ENCODE measurements at places on chromosomes 2 and 18.

DNA sequence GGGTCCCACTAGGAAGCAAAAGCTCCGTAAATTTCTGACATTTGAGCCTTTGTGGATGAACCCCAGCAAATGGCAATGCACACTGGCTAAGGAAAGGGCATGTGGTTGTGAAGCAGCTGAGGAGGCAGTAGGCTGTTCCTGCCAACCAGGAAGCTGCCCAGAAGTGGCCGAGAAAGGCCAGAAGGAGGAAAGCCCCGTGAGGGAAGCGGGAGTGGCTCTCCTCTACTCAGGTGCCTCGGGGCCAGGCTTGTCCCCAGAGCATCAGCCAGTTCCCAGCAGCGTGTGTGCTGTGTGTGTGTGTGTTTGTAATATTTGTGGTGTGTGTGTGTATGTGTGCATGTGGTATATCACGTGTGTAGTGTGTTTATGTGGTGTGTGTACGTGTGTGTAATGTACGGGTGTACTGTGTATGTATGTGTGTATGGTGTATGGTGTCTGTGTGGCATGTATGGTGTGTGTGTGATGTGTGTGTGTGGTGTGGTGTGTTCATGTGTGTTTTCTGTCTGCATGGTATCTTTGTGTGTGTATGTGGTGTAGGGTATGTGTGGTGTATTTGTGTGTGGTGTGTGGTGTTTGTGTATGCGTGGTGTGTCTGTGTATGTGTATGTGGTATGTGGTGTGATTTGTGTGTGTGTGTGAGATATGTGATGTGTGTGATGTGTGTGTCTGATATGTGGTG, 90.6 kb downstream of the APOB start:
- no peak for DNase-seq

- no peak for DNase-seq
Measured at GRCh38 chr2:57368190-57368589, 678.4 kb upstream of the VRK2 start.

DNA sequence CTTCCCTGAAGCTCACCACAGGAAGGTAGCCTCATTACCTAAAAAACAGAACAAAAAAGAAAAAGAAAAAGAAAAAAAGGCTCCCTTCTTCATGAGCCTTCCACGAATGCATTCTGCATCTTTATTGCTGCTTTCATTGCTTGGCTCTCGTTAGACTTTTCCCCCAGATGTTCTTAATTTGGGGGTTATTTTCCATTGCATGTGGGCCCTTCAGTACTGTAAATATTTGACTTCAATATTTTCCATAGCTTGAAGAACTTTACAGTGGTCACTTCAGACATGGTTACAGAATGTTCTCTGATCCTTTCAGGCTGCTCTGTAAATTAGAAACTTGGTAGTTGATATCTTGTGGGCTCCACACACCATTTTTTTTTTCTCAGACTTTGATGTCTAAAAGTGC, 65.6 kb upstream of the COPS8 start:
- no peak for DNase-seq

- no peak for DNase-seq
Measured at GRCh38 chr2:219309278-219309677, at the start of gene PTPRN. Gene PTPRN, minus strand, starts transcription at chr2:219309401. Its CDS starts 69 bp downstream, at chr2:219309332.

GRCh38 chr2:32450851-32451250, 94.0 kb downstream of the BIRC6 start:
- DNase-seq: no peak

DNA sequence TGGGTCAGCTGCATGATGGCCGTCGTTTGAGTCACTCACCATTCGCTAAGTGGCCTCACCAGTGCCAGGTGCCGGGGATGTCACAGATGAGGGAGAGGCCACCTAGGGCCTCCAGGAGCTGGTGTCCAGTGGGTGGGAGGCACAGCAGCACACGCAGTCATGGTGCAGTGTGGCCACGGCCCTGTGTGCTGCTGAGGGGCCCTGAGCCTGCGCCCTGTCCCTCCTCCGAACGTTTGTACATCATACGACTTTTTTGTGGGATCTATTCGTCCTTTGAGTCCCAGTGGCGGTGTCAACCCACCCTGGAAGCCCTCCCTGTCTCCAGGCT, 30.1 kb upstream of the ODC1 start:
- DNase-seq: no peak

GRCh38 chr2:157868993-157869392, 7.1 kb downstream of the ACVR1 start:
- DNase-seq: peak; percentile 41

- peak; percentile 77 for DNase-seq
Measured at GRCh38 chr2:190781604-190782198, 98.9 kb upstream of the GLS start.

DNA sequence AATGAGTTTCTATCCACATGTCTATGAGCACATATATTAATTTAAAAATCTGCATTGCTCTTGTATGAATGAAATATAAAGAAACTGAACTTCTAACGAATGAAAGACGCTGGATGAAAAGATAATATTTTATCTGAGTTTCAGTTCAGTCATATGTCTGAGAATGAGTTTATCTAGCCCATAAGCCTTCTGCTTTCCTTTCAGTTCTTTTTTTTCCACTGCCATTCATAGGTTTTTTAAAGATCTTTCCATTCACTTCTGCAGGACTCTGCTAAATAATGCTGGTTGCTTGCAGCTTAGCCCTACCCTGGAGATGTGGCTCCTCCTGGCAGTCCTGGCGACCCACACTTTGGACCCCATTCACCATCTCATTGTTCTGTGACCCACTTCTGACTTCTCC, 109.0 kb downstream of the BCL2 start:
- DNase-seq: no peak

DNA sequence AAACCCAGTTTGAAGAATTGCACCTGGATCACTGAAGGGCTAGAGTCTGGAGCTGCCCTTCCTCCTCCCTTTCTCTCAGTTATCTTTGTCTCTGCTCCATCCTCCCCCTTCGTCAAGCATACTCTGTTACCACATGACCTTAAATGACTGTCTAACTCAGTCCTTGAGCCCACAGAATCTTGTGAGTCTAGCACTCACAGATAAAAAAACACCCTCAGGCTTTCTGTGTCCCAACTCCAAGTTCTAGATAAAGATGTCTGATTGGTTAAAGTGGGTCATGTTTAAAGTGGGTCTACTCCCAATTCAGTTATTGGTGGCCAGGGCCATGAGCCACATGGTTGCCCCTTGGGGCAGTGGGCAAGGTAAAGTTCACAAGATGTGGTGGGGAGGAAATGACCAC, 53.5 kb upstream of the CYP1B1 start:
- DNase-seq: no peak

DNA sequence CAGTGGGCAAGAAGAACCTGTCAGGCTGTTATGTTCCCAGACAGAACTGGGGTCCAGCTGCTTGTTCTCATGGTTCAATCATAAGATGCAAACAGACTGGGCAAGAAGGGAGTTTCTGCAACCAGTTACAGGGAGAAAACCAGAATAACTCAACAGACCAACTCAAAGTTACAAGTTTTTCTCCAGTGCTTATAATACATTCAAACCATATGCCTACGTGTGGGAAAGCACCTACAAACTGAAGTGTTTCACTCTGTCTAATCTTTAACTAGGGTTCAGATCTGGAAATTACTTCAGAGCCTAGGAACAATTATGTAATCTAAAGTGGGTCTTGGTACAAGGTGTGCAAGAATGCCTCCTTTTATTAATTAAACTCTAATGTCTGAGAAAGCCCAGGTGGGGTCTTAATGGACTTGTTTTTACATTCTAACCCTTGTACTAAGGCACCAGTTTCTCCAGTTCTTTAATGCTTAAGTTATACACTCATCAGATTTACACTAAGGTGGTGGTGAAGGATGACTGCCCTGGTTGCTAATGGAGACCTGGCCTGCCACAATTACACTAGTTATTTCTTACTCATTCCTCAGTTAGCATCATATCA, 951.9 kb downstream of the TSN start:
- DNase-seq: no peak

- no peak for DNase-seq
Measured at GRCh38 chr18:3015204-3015592, 2.3 kb upstream of the LPIN2 start.

DNA sequence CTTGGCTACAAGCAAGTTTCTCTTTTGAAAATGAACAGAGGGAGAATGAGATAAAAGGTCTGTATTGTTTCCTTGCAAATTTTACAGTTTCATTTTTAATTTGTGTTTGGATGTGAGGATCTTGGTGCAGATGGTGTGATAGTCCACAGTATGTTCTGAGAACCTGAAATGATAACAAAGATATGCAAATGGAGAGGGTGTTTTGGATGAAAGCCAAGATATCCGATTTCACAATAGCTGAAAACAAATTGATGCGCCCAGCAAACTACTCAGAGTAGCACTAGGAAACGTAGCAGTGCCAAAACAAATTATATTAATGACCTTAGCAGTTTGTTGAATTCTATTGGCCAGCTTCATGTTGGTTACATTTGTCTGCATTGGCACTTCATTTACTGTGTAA, 683.5 kb downstream of the TMEM182 start:
- DNase-seq: no peak

- no peak for DNase-seq
Measured at GRCh38 chr18:57771193-57771592, 31.9 kb downstream of the ATP8B1 start.

- DNase-seq: no peak
Measured at GRCh38 chr2:229489016-229489415, 217.9 kb upstream of the PID1 start.

- DNase-seq: no peak
Measured at GRCh38 chr2:113915082-113915819, 25.4 kb downstream of the ACTR3 start.

DNA sequence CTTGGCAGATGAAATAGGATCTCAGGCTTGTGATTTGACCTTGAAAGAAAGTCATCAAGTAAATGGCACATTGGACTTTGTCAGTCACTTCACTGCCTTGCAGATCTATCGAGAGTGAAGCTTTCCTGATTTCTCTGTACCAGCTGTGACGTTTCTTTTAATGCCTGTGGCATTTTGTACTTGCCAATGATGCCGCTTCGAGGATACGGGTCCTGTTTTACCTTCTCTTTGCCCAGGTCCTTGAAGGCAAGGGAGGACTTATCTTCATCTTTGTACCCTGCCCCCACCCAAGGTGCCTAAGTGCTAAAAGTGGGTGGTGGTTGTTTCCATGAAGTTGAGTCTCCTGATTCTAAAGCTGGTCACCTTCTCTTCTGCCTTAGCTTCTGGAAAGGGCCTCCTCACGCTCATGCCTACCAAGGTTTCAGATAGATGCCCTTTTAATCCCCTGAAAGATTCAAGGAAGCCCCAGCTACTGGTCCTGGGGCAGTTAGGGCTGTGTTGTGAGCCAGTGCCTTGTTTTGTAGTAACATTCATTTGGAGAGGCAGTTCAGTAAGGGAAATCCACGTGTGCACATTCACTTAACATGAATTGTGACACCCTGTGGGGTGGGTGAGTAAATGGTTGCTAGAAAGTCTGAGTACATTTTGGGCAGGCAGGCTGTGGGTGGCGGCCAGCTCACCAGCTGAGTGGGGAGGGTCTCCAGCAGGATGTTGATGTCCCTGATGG, 6.1 kb downstream of the LBH start:
- peak; percentile 65 for DNase-seq

GRCh38 chr18:32040936-32041335, 22.3 kb downstream of the RNF125 start:
- DNase-seq: peak; percentile 58

DNA sequence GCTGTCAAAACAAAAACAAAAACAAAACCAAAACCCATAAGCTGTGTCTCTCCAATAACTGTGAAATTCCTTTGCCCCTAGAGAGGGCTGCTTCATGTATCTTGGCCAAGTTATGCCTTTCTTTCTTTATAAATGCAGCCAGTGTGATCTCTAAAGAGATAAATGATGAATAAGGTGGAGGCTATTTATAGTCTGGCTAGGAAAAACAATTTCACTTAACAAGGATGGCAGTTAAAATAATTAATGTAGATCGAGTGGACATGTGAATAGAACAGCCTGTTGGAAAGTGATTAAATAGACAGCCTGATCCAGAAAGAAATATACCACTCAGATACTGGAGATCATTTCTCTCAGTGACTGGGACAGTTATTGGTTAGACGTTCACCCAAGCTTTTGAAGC, 1666.9 kb upstream of the CELF4 start:
- DNase-seq: no peak

DNA sequence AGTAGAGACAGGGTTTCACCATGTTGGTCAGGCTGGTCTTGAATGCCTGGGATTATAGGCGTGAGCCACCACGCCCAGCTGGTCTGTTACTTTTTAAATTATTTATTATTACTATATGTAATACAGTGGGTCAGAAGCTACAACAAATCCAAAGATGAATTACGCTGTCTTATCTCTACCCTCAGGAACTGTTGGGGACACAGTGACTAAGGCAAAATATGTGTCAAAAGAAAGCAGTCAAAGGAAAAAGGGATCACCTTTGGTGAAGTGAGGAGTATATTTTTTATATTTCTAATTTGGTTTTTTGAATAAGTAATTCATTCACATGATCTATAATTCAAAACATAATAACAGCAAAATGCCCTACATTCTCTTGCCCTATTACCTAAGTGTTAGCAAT, 4.7 kb downstream of the CREB1 start:
- DNase-seq: no peak

Measured in activated CD4-positive, alpha-beta T cell treated with anti-CD3 and anti-CD28 coated beads for 36 hours (primary cell).